ENCODE measurements at places on chromosomes 6 and 20.

GRCh38 chr6:159788276-159788675 lies 1.1 kb downstream of the TCP1 start:
- no peak for DNase-seq

DNA sequence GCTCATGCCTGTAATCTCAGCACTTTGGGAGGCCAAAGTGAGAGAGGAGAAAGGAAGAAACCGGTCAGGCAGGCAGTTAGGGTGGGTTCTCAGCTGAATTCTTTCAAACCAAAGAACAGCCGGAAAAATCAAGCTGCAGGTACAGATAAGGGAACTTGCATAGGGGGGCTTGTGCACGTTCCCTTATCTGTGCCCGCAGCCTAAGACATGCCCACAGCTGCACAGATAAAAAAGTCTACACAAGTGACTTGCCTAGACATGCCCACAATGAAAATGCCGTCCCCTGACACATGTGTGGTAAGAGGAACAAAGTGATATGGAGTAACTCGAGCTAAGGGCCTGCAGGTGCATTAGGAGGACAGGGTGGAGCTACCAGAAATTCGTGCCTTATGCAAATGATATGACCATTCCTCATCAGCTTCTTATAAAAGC lies 175.8 kb upstream of the SALL4 start:
- no peak for DNase-seq

DNA sequence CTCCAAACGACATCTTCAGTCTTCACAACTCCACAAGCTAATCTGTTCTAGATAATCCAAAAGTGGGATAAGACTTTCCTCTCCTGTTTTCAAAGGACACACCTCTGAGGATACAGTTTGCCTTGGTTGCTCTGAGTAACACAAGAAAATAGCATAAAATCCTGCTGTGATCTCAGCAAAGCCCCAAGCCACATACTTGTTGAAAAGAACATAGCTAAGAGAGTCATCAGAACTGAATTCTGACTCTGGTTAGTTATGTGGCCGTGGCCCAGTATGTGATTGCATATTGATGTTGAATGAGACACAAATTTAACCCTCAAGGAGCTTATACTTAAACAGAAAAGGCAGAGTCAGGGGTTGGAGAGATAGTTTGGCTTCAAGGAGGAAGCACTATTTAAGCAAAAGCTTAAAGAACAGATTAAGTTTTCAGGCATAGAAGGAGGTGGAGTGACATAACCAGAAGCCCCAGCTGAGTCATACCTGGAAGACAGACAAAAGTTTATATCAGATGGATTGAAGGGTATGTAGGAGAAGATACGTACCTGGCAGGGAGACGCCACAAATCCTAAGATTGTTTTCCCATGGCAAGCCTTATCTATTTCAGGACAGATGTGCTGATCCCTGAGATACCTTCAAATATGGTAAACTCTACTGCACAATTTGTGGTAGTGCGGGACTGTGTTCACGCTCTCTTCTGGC lies 41.2 kb downstream of the OPN5 start:
- no peak for DNase-seq

- DNase-seq, result no peak
Measured at GRCh38 chr6:157714153-157714490, 108.9 kb upstream of the SNX9 start.

DNA sequence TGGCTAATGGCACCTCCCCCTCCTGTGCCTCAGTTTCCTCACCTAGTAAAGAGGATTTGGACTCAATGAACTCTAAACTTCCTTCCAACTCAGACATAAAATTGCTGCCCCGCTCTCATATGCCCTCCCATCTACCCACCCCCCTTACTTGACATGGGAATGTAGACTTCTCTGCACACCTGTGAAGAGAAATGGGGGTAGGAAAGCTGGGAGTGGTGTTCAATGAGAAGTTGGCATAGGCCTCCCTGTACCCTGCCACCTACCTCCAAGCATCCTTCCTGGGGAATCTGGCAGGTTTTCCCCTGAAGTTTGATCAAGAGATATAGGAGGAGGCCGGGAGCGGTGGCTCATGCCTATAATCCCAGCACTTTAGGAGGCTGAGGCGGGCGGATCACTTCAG lies 3.9 kb upstream of the POU5F1 start:
- DNase-seq, result no peak

DNA sequence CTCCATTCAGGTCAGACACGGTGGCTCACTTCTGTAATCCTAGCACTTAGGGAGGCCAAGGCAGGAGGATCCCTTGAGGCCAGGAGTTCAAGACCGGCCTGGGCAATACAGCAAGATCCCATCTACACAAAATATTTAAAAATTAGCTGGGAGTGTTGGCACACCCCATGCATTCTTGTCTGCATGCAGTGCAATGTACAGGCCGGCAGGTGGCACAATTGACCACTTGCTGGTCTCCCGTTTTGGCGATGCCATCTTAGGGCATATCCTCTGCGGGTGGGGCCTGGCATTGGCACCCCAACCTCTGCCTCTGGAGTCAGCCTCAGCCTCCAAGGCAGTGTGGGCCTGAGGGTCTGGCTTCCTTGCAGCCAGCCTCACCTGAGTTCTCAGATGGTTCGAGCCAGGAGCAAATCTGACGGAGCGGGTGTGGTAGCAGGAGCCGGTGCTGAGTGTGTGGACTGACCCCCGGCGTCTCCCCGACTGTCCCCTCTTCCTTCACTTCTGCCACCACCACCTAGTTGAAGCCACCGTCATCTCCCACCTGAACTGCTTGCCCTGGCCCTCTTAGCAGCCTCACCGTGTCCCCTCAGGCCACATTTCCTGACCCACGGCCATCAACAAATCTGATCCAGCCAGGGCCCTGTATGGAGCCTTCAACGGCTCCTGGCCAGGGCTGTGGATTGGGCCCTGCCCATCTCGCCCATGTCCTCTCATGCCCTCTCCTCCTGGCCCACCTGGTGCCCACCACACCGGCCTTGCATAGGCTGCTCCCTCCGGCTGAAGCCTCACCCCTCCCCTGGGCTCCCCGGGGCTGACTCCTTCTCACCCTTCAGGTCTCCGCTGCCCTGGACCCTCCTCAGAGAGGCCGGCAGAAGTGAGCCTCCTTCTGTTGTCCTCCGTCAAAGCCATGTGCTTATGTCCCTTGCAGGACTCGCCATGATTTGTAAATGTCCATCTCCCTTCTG lies 44.0 kb downstream of the EFCAB8 start:
- DNase-seq, result no peak

DNA sequence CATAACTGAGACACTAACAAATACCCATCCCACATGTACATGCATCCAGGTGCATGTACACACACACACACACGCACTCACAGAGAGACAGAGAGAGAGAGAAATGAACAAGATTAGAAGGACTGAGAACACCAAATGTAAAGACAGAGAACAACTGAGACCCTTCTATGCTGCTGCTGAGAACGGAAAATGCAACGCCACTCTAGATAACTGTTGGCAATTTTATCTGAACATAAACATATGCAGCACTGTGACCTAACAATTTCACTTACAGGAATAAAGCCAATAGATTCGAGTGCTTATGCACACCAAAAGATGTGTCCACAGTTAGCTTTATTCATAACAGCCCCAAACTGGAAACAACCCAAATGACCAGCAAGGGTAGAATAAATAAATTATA lies 103.8 kb upstream of the LY86 start:
- DNase-seq, result no peak
